ENCODE measurements at places on chromosomes 1 and 21.

DNA sequence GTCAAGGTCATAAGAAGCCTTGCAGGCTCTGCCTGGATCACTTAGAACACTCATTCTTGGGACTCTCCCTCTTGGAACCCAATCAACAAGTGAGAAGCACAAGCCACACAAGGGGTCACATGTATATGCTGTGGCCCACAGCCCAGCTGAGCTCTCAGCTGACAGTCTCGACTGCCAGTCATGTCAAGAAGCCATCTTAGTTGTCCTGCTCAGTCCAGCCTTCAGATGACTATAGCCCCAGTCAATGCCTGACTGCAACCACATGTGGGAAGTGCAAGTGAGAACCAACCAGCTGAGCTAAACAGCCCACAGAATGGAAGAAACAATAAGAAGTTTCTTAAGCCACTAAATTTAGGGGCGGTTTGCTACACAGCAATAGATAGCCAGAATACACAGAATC, 356.0 kb downstream of the KCNH1 start:
- DNase-seq: no peak

DNA sequence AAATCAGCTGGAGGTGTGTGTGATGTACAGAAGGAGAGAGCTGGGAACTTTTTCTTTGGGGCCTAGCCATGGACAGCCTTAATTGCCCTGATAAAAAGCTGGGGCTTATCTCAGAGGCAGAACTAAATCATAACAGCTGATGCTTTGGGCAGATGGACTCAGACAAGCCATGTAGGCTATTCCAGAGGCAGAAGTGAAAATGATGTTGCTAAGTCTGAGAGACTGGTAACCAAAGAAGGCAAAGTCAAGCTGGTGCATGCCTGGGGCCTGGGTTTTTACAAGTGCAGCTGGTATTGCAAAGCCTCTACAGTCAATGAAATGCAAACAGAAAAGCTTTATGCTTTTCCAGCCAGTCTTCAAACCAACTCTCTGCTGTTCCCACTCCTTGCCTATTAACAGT, 39.0 kb upstream of the LMX1A start:
- no peak for DNase-seq

DNA sequence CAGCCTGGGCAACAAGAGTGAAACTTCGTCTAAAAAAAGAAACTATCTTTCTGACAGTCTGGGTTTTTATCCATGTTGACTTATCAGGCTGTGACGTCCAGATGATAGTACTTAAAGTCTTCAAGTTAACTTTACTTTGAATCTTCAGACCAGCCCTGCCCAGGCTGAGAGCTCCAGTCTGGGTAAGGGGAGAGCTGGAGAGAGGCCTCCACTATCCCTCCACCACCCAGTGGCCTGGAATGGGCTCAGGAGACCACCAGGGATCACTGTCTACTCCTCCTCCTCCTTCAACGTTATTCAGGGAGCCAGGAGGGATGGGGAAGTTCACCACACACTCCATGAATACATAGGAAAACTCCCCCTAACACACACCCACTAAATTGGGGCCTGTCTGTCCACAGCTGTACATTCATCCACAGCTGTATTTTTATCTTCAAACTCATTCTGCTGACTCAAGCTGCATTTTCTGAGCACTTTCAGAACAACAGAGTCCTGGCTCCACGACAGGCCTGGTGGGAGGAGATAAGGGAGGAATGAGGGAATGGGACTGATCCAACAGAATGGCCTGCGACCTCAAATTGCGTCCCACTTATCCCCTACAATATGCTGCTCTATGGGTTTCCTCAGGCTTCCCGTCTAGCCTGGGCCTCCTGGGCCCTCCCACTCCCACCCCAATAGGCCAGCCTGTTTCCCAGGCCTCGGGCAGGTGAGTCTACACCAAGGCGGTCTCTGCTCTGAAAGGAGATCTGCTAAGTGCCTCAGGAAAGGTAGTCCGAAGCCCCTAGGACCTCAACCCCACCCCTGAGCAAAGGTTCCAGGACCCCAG, 1.8 kb downstream of the SLC45A3 start:
- DNase-seq: no peak

- DNase-seq: peak; percentile 34
Observed at GRCh38 chr1:154479764-154480421, 22.1 kb upstream of the TDRD10 start.

GRCh38 chr1:66563941-66564630, 30.1 kb downstream of the SGIP1 start:
- DNase-seq: no peak

- no peak for DNase-seq
Observed at GRCh38 chr1:11157867-11158266, 31.3 kb upstream of the ANGPTL7 start.

GRCh38 chr1:155002464-155003226, at the start of gene ZBTB7B:
Gene ZBTB7B, plus strand, starts transcription at chr1:155002802. Its CDS starts 11,859 bp downstream, at chr1:155014661.
- DNase-seq: no peak

GRCh38 chr21:39087238-39088030, 95.8 kb downstream of the PSMG1 start:
- no peak for DNase-seq

GRCh38 chr1:36528361-36529349, 45.9 kb upstream of the CSF3R start:
- DNase-seq: no peak

DNA sequence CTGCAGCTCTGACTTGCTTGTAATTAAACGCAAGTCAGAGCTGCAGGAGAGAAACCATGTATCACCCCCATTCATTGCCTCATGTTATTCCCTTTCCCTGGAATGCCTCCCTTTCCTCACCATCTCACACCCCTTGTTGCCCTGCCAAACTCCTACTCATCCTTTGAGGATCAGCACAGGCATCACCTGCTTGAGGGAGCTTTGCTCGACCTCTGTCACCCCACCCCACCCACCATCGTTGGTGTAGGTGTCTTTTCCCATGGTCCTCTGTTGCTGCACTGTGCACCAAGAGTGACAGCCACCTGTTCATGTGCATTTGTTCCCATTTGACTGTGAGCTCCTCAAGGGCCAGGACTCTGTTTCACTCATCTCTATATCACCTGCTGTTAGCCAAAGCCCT, 117.2 kb downstream of the PLPP3 start:
- no peak for DNase-seq

DNA sequence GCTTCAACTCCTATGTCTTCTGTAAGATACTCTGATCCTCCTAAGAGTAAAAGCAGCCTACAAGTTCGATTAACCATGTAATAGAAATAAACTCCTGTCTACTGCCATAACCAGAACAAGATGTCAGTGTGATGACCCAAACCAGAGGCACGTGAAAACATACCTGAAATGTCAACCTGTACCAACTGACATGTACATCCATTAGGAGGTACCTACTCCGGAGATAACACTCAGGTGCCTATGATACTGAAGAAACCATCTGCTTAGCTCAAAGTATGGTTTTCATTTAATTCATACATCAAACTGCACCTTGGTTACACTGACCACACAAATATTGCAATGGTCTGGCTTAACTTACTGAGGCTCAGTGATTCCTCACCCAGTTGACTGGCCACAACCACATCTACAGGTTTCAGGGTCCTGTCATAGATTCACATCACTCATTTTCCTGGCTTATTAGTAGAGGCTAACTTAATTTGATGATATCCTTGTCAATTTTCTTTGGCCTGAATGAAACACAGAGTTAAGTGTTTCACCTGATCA, 4.4 kb downstream of the ITPKB start:
- DNase-seq: no peak

DNA sequence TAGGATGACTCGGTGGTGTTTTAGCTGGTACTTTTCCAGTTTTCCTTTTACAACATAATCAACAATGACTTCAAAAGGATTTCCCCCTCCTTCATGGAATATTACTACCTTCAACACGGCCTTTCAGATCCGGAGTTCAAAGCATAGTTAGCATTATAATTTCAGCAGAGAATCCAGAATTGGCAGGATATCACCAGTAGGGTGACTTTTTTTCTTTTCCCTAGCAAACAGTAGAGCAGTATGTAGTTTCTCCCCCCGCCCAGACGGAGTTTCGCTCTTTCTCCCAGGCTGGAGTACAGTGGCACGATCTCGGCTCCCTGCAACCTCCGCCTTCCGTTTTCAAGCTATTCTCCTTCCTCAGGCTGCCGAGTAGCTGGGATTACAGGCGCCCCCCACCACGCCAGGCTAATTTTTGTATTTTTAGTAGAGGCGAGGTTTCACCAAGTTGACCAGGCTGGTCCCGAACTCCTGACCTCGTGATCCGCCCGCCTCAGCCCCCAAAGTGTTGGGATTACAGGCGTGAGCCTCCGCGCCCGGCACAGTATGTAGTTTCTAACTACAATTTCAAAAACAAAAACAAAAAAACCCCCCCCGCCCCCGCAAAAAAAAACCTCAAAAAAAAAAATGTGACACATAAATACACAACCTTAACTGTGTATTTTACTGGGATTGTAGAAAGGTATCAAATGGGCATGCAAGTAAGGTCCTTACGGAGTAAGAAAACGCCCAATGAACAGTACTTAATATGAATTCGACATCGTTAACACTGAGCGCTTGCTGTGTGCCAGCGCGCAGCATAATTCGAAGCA, 1.5 kb upstream of the COX20 start:
- DNase-seq: peak; percentile 14

DNA sequence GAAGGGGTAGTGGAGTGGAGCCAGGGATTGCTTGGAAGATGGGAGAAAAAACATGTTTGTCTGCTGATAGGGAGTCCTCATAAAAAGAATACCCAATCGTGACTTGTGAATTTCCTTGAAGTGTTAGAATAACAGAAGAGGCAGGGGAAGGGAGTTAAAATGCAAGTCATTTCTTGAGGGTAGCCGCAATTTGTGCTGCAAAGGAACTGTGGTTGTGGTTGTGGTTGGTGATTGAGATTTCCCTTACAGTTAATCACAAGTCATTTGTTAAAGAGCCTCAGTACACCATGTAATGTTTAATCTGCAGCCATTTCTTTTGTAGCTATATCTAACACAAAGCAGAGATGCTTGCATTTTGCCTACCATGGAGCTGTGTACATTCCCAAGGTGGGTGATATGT, 38.5 kb upstream of the EGLN1 start:
- DNase-seq: peak; percentile 52

GRCh38 chr1:90393025-90393424, 324.1 kb downstream of the BARHL2 start:
- no peak for DNase-seq

DNA sequence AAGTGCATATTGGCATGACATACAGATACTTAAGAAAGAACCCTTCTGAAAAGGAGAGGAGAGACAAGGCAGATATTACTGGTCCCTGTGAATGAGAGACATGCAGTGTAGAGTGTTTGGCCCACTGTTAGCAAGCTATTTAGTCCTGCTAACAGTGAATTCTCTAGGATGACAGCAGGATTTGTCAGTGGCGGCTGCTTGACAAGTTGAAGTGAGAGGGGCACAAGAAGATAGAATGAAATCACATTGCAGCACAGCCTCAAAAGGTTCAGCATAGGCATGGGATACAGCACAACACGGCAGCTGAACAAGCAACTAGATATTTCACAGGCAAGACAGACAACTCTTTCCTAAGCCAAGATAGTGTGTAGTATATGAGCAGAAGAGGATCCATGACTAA, 407.9 kb downstream of the PLA2G4A start:
- DNase-seq: no peak

- DNase-seq: peak; percentile 74
Observed at GRCh38 chr1:109739738-109740614, 862 bp downstream of the GSTM3 start.

- no peak for DNase-seq
Observed at GRCh38 chr1:31476891-31477846, 64.2 kb downstream of the SERINC2 start.

DNA sequence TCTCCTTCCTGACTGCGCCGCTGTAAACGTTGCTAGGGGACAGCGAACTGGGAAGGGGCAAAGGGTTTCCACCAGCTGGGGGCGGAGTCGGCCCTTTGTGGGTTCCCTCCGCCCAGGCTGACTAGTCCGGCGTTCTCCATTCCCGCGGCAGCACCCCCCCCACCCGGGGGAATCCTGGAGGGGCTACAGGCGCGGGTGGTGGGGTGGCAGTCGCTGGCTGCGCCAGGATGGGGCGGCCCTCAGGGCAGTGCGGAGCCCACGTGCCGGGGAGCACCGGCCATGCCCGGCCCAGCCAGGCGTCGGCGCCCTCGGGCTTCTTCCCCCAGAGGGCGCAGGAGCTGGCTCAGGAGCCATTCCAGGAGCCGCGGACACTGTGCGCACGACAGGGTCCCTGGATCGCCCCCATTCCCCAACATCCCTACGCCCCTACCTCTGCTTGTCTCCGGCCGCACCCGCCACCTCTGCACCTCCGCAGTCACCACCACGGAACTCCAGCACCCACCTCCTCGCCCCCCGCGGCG, 476 bp downstream of the BATF3 start:
- no peak for DNase-seq

- no peak for DNase-seq
Observed at GRCh38 chr1:40661678-40662077, 3.8 kb downstream of the RIMS3 start.

- DNase-seq: no peak
Observed at GRCh38 chr1:233654658-233655280, 40.9 kb downstream of the KCNK1 start.

DNA sequence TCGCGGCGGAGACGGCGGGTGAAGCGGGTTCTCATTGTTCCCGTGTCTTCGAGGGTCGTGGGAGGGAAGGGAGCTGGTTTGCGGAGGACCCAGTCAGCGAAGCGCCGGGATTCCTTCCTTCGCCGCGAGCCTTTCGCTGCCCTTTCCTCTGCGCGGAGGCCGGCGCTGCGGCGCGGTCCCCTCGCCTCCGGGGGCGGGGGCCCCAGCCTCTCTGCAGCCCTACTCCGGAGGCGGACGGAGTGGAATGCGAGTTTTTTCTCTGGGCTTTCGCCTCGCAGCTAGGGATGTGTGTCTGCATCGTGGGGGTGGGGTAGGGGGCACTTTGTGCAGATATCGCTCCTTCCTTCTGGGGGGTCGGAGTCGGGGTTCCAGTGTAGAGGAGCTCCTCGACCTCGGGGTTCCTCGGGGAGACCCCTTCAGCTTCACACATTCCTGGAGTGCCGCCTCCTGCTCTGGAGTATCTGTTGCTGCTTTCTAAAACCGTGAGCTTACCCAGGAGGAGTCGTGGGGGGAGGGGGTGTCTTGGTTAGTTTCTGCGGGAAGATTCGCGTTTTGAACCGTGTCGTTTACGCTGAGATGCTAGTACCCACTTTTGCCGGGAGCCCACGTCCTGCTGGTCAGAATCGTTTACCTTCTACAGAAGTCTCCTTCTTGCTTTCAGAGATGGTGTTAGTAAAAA, 595 bp downstream of the RNF2 start:
- peak; percentile 10 for DNase-seq

- DNase-seq: no peak
Observed at GRCh38 chr1:5858844-5859407, 133.3 kb downstream of the NPHP4 start.

GRCh38 chr1:40241362-40241761, 6.4 kb upstream of the TMCO2 start:
- DNase-seq: no peak

- DNase-seq: no peak
Observed at GRCh38 chr1:47508702-47509431, 71.0 kb downstream of the FOXD2 start.

GRCh38 chr1:240199758-240200645, 108.3 kb downstream of the FMN2 start:
- no peak for DNase-seq

All from stimulated activated CD8-positive, alpha-beta memory T cell treated with anti-CD3 and anti-CD28 coated beads, Interleukin-12 subunit alpha, Interleukin-12 subunit beta, amount 100 ng/mL, for 1 hour (primary cell).